Sciatic nerve (tissue), 2 donors: ENCODE measurements at places on chromosomes 7 and 10. TPM values are rescaled to one million over a fixed set of nuclear protein-coding genes. Genes with fewer than 3 reads are reported as not detected.

GRCh38 chr7:34074421-34074820, 169.1 kb downstream of the BMPER start:
- no peak for DNase-seq

DNA sequence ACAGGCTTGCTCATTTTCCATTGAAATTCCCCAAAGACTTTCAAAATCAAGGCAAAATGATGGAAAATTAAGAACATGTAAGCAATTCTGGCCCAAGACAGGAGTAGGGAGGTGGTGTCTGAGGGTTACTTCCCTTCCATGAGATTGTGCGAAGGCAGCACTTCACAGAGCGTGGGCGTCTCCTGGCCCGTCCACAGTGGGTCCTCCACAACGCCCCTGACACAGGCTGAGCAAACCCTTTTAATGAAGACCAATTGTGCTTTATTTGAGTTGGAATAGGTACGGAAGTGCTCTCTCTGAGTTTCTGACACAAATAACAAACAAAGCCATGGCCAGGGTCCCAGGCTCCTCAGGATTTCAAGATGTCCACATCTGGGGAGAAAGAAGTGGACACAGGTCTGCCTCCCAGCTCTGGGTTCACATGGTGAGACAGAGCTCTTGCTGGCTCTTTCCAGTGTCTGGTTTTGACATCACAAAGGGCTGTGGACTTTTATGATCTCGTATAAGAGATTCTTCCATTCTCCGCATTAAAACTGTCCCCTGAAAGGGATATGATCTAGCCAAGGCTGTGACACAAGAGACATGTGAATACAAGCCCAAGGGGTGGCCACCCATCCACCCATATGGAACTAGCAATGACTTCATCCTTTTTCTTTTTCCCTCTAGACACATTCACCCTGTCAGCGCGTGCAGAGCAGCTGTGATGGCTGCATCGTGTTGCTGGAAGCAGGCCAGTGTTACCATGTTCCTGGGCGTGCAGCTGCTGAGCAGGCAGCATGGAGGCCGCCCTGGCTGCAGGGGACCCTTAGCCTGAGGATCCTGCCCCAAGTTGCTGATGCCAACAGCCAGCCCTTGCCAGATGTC, 145.6 kb downstream of the ADAM12 start:
- no peak for DNase-seq

DNA sequence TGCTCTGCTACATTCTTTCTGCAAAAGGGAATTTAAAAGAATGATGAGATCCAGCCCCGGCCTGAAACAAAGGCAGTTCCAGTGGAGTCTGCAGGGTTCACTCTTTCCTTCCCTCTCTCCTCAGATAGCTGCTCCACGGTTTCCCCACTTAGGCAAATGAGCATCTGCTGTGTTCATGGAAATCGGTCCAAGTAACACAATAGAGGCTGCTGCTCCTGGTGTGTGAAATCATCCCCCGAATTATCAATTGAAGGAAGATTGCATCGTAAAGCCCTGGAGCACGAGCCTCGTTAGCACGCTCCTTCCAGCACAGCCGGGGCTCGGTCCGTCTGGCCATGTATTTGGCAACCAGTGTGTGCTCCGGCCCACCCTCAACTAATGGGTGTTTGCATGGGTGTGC, 108.3 kb upstream of the DPP6 start:
- no peak for DNase-seq

GRCh38 chr10:126425489-126426065, 37.3 kb upstream of the ADAM12 start:
- DNase-seq: no peak

- DNase-seq: no peak
Measured at GRCh38 chr7:103301441-103301840, 4.2 kb downstream of the PMPCB start.

DNA sequence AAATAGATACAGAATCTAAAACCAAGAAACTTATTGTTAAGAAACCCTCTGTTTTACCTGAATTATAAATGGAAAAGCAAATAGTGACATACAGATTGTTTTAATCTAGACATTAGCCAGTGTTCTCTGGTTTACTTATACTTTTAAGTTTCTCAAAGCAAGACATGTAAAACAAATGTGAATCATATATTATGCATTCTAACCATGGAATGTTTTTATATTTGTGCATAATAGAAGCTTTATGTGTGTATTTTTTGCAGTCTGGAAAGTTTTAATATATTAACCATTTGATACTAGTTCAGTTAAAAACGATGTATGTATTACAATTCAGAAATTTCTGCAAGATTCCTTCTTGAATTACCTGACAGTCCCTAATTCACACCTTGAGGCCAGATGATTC, 150.6 kb upstream of the TMEM72 start:
- no peak for DNase-seq

- DNase-seq: no peak
Measured at GRCh38 chr10:63920926-63921325, 399.7 kb downstream of the REEP3 start.

The FAM237B gene
- total RNA-seq: not detected

The GRID1 gene
- 15.4 TPM for total RNA-seq

The SFXN2 gene
- total RNA-seq: 7.6 TPM

The CHN2 gene
- total RNA-seq: 10.9 TPM

The GHRHR gene
- 1.2 TPM for total RNA-seq
